GM23338 (cell line): ENCODE measurements at places on chromosomes 2 and 18.

GRCh38 chr2:177554365-177554764, 161.8 kb downstream of the AGPS start:
- H3K27ac ChIP-seq = no peak overlapping the region
- H3K36me3 ChIP-seq = no peaks in the 10 kb centered on the region
- H3K4me1 ChIP-seq = no peaks in the 10 kb centered on the region
- DNase-seq = no peak
- no peaks in the 10 kb centered on the region for H3K27me3 ChIP-seq

DNA sequence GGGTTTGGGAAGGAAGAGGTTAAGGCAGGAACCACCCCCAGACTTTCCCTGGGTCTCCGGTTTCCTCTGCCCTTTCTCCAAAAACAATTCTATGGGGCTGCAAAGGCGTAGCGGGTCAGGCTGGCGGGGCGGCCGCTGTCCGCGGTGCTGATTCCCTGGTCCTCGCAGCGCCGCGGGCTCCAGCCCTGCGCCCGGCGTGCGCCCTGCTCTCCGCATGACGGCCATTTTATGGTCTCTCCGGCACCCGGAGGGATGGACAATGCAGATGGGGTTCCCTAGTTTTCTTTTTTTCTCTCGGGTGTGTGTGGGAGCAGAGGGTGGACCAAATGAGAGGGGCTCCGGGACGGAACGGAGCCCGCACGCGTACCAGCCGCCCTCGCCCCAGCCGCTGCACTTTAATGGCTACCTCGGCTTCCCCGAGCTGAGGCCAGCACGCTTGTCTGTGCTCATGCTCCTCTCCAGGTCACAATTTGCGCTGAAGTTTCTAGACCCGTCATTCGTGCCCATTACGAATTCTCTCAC, 1.6 kb downstream of the ST8SIA3 start:
- H3K27ac ChIP-seq = no peak overlapping the region
- peak overlapping the region; percentile 90 for H3K4me3 ChIP-seq
- no peaks in the 10 kb centered on the region for H3K36me3 ChIP-seq
- H3K4me1 ChIP-seq = peaks cover 11% of the 10 kb centered on the region
- peak; percentile 90 for DNase-seq

GRCh38 chr2:196659844-196660243, 20.3 kb downstream of the CCDC150 start:
- peaks cover 12% of the 10 kb centered on the region; the same call in 1 of the 2 replicates for H3K36me3 ChIP-seq
- no peak overlapping the region for H3K4me3 ChIP-seq
- H3K4me1 ChIP-seq = no peaks in the 10 kb centered on the region
- DNase-seq = no peak
- H3K27me3 ChIP-seq = no peaks in the 10 kb centered on the region
- H3K27ac ChIP-seq = no peak overlapping the region

DNA sequence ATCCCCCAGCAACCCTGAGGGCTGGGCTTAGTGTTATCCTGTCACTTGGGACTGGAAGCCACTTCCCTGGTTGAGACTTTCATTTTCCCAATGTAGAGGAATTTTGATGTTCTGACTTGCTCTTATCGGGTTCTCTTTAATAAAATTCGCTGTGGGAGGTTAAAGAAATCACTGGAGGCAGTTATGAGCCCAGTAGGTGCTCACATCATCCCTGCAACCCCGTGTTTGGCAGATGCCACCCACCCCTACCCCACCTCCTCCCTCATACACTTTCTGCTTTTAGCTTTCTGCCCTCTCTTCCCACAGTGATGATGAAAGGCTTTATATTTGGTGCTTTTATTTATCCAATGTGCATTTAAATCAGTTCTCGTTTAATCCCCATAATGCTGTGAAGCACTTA, 106.6 kb downstream of the MAPK4 start:
- no peaks in the 10 kb centered on the region for H3K4me1 ChIP-seq
- H3K36me3 ChIP-seq = no peaks in the 10 kb centered on the region
- no peak overlapping the region for H3K4me3 ChIP-seq
- no peak overlapping the region for H3K27ac ChIP-seq

DNA sequence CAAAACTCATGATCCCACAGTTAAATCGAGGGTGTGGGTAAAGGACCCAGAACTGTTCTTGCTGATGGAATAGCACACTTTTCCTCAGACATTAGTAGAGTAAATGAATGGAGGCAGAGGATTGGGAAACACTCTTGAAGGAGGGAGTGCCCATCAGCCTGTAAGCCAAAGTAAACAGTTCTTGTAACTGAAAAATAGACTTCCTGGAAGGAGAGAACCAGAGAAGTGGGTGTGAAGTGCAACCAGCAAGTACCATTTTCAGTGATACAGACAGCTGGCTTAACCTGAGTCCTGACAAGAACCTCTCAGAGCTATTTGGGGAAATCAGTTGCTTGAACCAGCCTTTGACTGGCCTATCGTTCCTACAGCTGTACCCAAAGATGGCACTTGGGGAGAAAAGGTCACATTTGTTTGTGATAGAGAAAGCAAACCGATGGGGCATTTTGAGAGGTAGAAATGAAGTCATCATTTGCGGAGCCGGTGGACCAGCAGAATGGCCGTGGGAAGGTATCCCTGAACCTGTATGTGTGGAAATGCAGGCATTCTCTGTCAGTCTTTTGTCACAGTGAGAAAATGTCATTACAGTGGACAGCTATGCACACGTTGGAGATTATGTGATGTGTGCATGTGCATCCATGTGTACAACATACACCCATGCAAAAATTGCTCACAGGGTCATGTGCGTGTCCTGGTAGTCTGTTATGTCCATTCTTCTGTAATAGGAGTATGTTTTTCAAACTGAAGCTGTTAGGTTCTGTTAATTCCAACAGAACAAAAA, 17.8 kb downstream of the CRIM1 start:
- H3K4me3 ChIP-seq = no peak overlapping the region
- H3K36me3 ChIP-seq = no peaks in the 10 kb centered on the region
- no peaks in the 10 kb centered on the region for H3K27me3 ChIP-seq

- peak overlapping the region; percentile 4; the same call in 1 of the 2 replicates for H3K27ac ChIP-seq
- H3K4me1 ChIP-seq = peaks cover 20% of the 10 kb centered on the region
- no peaks in the 10 kb centered on the region for H3K27me3 ChIP-seq
- H3K4me3 ChIP-seq = no peak overlapping the region
- H3K36me3 ChIP-seq = no peaks in the 10 kb centered on the region
These were observed 80.0 kb downstream of the ETAA1 start for GRCh38 chr2:67476809-67477790.

- no peak overlapping the region for H3K27ac ChIP-seq
- DNase-seq = no peak
- H3K4me3 ChIP-seq = no peak overlapping the region
- no peaks in the 10 kb centered on the region for H3K36me3 ChIP-seq
- peaks cover 6% of the 10 kb centered on the region for H3K27me3 ChIP-seq
- H3K4me1 ChIP-seq = peaks cover 8% of the 10 kb centered on the region; the same call in 1 of the 2 replicates
These were observed 41.0 kb downstream of the SNED1 start for GRCh38 chr2:241039416-241039815.

DNA sequence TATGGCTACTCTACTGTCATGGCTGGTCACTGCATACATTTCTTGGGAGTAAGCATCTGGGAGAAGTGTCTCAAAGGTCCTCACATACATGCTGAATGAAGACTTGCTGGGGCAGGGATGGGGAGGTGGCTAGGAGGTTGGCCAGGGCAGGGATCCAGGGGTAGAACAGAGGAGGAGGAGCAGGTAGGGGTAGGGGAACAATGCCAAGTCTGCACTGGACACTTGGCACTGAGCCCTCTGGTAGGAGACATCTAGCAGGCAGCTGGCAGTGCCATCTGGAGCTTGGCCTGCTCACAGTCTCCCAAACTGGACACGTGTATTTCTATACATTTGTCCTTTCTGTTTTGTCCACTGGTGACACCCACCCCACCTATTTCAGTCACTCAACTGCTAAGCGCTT, 62.7 kb upstream of the REV1 start:
- peaks cover 35% of the 10 kb centered on the region for H3K4me1 ChIP-seq
- no peaks in the 10 kb centered on the region for H3K27me3 ChIP-seq
- H3K4me3 ChIP-seq = no peak overlapping the region

GRCh38 chr2:145199042-145199441, 679.1 kb upstream of the ZEB2 start:
- no peak overlapping the region for H3K27ac ChIP-seq
- no peaks in the 10 kb centered on the region for H3K36me3 ChIP-seq
- no peak overlapping the region for H3K4me3 ChIP-seq
- no peak for DNase-seq
- no peaks in the 10 kb centered on the region for H3K27me3 ChIP-seq

DNA sequence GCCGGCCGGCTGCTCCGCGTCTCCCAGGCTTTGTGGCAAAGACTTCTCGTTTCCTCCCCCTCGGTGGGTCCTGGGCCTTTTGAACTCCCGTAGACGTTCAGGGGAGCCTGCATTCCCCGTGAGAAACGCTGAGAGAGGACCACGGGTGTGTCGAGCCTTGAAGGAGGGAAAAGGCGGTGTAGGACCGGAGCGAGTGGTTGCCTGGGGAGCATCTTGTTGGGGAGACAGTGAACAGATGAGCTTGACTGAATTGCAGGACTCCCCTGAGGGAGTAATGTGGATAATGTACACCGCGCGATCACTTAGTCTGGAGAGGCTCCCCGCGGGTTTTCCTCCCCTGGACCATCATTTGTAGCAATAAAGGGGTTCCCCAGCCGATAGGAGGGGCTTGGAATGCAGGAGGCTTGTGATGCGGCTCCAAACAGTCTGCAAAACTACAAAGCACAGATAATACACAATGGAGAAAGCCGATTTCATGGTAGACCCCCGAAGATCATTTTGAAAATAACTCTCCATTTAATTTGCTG, 769 bp downstream of the ALMS1 start:
- peak overlapping the region; percentile 95 for H3K27ac ChIP-seq
- peaks cover 10% of the 10 kb centered on the region; the same call in 1 of the 2 replicates for H3K4me1 ChIP-seq
- DNase-seq = peak; percentile 40

DNA sequence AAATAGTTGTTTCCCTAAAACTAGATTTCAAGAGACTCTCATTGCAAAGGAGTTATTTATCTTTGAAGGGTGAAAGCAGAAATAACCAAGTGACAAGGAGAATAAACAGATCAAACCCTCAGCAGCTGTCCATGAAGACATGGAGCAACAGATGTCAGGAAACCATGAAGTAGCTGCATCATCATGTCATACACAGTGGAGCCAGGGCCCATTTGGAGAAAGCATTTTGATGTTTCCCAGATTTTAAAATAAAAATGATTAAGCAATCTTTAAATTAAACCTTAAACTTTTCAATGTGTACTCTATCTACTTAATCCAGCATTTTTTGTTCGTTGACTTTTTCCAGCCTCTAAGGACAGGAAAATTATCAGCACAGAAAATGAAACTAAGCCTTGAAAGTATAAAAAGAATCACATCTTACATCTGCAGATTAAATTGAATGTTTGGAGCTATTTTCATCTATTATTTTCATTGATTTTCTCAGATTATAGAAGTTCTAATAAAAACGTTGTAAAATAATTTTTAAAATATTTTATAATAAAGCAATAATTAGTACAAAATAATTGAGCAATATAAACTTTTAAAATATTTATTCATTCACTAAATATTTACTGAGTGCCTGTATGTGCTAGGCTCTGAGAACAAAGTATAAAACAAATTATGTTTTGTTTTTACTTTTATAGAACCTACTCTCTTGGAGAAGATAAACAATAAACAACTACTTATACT, 860.1 kb downstream of the BCL11A start:
- H3K4me1 ChIP-seq = peaks cover 4% of the 10 kb centered on the region; the same call in 1 of the 2 replicates
- DNase-seq = no peak
- H3K36me3 ChIP-seq = no peaks in the 10 kb centered on the region

DNA sequence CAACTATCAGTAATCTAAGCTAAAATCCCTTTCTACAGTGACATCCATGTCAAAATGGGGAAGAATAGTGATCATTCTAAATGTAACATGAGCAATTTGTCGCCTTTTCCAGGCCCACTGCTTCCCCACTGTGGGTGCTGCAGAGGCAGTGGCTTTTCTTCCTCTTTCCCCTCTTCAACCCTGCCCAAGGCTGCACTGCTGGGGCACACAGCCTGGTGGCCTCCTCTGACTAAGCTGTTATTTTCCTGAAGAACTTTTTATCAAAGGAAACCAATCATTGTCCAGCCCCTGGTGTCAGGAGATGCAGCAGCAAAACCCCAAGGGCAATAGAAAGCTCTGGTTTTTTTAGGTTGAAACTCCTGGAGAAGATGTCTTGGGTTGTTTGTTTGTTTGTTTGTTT, 117.6 kb upstream of the KLF7 start:
- H3K36me3 ChIP-seq = no peaks in the 10 kb centered on the region
- H3K4me3 ChIP-seq = no peak overlapping the region
- H3K4me1 ChIP-seq = peaks cover 12% of the 10 kb centered on the region
- H3K27me3 ChIP-seq = no peaks in the 10 kb centered on the region
- DNase-seq = no peak

DNA sequence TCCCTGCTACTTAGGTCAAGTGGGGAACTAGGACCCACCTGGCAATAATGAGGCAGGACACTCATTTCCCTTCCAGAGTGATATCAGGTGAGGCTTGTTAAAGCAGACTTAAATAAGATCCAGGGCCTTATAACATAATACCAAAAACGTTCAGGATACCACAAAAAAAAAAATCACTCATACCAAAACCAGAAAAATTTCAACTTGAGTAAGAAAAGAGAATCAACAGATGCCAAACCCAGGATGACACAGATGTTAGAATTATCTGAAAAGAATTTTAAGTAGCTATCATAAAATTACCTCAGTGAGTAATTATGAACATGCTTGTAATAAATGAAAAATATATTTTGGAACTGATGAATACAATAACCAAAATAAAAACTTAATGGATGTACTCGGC, 255.6 kb upstream of the OSR1 start:
- no peaks in the 10 kb centered on the region for H3K27me3 ChIP-seq
- H3K36me3 ChIP-seq = no peaks in the 10 kb centered on the region
- no peaks in the 10 kb centered on the region for H3K4me1 ChIP-seq

GRCh38 chr2:120287183-120288015, 34.7 kb downstream of the RALB start:
- no peak overlapping the region for H3K4me3 ChIP-seq
- H3K27ac ChIP-seq = no peak overlapping the region
- H3K4me1 ChIP-seq = peaks cover 35% of the 10 kb centered on the region
- DNase-seq = no peak
- H3K36me3 ChIP-seq = no peaks in the 10 kb centered on the region

DNA sequence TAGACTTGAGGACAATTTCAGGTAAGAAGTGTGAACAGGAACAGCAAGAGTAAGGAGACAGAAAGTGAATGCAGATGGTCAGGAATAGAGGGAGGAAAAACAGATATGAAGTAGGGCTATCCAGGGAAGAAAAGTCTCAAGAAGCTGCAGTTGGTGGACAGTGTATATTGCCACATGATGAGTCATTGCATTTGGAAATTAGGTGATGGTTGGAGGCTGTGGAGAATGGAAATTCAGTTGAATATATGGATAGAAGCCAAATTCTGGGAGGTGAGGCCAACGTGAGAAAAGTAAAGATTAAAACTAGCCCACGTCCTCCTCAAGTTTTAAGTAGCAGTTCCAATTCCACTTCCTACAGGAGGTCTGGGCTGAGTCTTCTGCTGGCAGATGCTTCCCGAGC, 158.4 kb downstream of the UBE2E3 start:
- H3K4me1 ChIP-seq = no peaks in the 10 kb centered on the region
- H3K27ac ChIP-seq = no peak overlapping the region
- no peaks in the 10 kb centered on the region for H3K36me3 ChIP-seq
- DNase-seq = no peak
- H3K27me3 ChIP-seq = no peaks in the 10 kb centered on the region

- DNase-seq = peak; percentile 79
- H3K27me3 ChIP-seq = no peaks in the 10 kb centered on the region
These were observed 74.9 kb upstream of the KLHL14 start for GRCh38 chr18:32847691-32848090.
